Skeletal muscle cell (primary cell): ENCODE measurements at places on chromosomes 13 and 19.

- no peak for DNase-seq
Observed at GRCh38 chr19:4012092-4012974, 4.8 kb downstream of the PIAS4 start.

GRCh38 chr19:51692468-51692867, 662 bp upstream of the SPACA6 start:
- DNase-seq: no peak

- DNase-seq: peak; percentile 53
Observed at GRCh38 chr13:33723772-33724435, 94.0 kb upstream of the RFC3 start.

DNA sequence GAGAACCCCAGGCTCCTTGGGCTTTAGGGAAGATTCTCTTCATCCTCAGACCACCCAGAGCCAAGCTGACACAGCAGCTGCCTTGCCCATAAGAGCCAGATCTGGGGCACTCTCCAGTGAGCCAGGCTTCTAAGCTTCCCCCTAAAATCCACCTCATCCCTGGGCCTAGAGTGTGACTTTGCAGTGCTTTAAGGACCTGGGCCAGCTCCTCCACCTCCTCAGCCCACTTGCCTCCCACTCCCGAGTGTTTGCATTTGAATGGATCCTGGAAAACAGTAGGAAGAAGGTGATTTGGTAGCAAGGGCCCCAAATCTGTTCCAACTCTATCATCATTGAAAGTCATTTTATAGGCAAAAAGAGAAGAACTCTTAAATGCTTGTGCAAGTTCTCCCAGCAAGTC, 108.7 kb upstream of the UBL3 start:
- no peak for DNase-seq

GRCh38 chr19:40217027-40217810, 965 bp downstream of the TTC9B start:
- DNase-seq: no peak

- no peak for DNase-seq
Observed at GRCh38 chr19:16143399-16144215, at the start of gene HSH2D. TSS of gene HSH2D (plus strand) at chr19:16143685. CDS start at chr19:16148751, 5,066 bp downstream.

DNA sequence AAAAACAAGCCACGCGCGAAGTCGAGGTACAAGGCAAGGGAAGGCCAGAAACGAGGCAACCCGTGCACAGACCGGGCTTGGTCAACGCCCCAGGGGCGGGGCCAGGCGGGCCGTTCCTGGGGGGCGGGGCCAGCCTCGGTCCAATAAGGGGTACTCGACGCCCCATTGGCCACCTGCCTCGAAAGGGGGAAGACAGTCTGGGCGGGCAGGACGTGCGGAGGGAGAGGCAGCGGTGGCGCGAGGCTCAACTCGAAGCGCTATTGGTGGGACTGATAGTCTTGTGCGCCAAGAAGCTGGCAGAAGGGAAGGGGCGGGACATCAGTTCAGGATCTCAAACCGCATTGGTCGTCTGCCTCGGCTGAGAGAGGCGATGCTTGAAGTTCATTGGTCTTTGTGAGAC, at the start of gene LYPD4:
Gene LYPD4 (minus strand): TSS at position 83 of the 400 bp plus-strand sequence. CDS start 5,398 bp downstream, outside the sequence.
- no peak for DNase-seq

DNA sequence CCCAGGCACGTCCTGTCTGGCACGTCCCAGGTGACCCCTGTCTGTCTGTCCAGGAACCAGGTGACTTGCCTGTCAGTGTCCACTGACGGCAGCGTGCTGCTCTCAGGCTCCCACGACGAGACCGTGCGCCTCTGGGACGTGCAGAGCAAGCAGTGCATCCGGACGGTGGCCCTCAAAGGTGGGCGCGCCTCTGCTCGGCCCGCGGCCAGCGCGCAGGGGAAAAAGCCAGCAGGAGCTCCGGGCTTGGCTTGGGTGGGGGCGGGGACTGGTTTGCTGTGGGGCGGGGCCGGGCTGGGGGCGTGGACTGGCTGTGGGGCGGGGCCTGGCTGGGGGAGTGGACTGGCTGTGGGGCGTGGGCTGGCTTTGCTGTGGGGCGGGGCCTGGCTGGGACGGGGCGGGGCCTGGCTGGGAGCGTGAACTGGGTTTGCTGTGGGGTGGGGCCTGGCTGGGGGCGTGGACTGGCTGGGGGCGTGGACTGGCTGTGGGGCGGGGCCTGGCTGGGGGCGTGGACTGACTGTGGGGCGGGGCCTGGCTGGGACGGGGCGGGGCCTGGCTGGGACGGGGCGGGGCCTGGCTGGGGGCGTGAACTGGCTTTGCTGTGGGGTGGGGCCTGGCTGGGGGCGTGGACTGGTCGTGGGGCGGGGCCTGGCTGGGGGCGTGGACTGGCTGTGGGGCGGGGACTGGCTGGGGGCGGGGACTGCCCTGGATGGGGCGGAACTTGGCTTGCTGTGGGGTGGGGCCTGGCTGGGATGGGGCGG, 7.2 kb downstream of the WDR18 start:
- peak; percentile 17 for DNase-seq

- no peak for DNase-seq
Observed at GRCh38 chr13:29284726-29285125, 310.8 kb downstream of the SLC7A1 start.

DNA sequence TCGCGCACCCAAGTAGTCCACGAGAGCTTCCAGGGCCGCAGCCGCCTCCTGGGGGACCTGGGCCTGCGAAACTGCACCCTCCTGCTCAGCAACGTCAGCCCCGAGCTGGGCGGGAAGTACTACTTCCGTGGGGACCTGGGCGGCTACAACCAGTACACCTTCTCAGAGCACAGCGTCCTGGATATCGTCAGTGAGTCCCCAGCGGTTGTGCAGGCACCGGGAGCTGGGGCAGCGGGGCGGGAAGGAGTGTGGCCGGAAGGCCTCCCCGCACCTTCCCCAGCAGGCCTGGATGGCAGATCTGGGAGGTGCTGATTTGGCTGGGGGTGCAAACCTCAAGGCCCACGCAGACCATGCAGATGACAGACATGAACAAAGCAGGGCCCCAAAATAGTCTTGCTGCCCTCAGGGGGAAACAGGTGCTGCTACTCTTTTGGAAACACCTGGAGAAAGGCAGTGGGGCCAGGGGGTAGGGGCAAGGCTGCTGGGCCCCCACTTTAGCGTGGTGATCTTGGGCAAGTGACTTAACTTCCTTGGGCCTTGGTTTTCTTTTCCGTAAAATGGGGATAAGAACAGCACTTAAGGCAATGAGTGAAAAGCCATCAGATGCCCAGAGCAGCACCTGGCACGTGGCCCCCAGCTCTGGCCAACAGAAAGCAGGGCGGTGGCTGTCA, 4.0 kb downstream of the MAG start:
- DNase-seq: no peak

DNA sequence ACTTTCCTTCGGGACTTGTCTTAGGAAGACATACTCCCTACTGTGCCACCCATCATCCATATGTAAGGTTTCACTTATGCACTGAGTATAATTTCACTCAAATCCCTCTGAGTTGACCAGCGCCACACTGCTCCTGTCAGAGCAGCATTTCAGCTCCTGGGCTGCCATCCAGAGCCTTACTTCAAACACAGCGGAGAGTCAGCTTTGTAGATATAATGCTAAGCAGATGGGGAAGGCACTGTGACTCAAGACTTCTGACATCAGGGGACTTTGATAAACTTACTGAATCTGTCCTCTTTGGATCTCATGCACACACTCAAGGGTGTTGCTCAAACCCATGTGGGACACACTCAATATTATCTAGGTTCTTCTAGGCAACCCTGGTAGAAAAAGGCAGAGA, 34.9 kb downstream of the DOCK9 start:
- no peak for DNase-seq

DNA sequence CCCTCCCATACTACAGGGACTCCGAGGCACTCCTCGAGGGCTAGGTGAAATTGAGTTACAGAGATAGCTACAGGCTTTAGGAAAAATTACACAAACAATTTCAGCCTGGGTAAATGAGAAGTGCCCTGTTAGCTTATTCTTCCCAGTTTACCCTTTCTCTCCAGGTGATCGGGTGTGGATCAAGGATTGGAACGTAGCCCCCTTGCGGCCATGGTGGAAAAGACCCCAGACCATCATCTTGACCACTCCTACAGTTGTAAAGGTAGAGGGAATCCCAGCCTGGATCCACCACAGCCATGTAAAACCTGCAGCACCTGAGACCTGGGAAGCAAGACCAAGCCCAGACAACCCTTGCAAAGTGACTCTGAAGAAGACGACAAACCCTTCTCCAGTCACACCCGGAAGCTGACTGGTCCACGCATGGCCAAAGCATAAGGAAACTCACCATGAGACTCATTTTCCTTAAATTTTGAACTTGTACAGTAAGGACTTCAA, 600.6 kb downstream of the UQCRFS1 start:
- no peak for DNase-seq

- DNase-seq: no peak
Observed at GRCh38 chr13:78786459-78786858, 127.5 kb upstream of the OBI1 start.

DNA sequence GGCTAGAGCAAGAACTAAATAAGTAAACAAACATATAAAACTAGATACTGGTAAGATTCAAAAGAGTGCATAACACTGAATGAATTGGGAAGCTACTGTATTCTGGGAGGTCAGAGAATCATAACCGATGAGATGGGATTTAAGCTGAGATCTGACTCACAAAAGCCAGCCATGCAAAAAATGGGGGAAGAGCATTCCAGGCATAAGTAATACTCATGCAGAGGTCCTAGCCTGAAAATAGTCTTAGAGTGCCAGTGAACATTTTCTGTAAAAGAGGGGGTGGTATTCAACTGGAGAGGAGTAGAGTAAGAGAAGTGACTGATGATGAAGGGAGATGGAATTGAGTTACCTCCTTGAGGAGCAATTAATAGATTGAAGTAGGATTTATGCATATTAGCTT, 872.0 kb upstream of the GPC6 start:
- no peak for DNase-seq

- no peak for DNase-seq
Observed at GRCh38 chr13:113648216-113648610, 9.8 kb downstream of the ATP4B start.

GRCh38 chr13:37369616-37370015, 229.0 kb downstream of the POSTN start:
- no peak for DNase-seq

GRCh38 chr19:53396525-53396868, 1.5 kb downstream of the ZNF765 start:
- DNase-seq: no peak

DNA sequence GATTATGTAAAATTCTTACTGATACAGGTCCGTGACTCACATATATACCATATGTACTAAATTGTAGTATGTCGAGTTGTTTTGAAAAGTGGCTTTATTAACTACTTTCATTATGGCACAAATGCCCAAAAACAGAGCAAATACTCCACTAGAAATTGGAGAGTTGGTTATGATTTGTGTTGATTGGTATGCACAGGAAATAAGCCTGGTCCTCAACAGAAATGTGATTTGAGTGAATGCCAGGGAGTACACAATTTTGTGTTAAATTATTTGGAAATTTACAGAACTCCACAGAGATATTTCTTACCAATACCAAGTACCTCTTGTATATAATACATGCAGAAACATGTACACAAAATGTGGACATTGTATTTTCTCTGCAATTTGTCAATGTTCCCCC, 676.7 kb downstream of the PCDH9 start:
- DNase-seq: no peak

DNA sequence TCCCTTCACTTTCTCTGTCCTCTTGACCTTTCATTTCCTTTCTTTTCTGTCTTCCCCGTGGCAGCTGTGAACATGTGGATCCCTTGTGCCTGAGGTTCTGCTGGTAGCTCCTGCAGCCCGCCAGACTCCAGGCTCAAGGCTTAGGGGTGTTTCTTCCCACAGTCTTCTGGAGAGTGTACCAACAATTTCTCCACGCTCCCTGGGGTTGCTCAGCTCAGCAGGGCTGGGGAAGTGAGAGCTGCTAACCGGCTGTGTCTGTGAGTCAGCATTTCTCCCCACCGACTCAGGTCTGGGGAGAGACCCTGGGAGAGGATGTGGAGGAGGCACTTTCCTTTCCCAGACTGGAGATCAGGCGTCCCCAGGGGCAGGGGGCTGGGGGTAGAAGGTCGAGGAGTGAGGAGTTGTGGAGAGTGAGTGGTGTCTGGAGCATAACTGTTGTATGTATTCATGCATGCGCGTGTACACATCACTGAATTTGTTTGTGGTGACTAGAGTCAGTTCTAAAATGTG, 193.6 kb downstream of the KCNRG start:
- peak; percentile 99 for DNase-seq
